ENCODE measurements at places on chromosomes 13 and 19.

DNA sequence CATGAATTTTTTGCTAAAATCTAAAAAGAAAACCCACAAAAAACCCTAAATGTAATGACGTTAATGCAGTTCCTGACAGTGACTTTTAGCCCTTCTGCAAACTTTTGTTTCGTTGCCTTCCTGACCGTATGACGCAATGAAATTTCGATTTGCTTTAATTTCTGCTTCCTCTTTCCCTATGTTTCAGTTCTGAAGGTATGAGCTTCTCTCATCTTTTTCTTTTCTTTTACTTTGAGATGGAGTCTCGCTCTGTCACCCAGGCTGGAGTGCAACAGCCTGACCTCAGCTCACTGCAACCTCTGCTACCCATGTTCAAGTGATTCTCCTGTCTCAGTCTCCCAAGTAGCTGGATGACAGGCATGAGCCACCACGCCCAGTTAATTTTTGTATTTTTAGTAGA, 6.1 kb upstream of the LILRA5 start:
- no peak for DNase-seq

DNA sequence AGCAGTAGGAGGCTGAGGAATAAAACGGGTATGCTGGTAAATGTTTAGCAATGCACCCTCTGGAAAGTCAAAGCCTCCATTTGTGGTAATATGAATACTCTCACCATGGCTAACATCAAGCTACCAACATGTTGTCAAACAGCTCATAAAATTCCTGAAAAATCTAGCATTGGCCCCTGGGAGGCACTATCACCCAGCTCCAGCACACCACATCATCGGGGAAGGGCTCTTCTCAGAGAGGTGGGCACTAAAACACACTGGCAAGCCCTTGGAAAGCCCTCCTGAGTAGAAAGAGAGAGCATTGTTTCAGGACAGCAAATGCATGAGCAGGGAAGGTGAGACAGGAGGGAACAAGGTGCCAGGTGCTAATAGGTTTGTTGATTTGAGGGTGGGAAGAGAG, 53.9 kb upstream of the FLT1 start:
- DNase-seq = no peak

GRCh38 chr13:72458701-72459100, 268.7 kb downstream of the MZT1 start:
- no peak for DNase-seq

- no peak for DNase-seq
Measured at GRCh38 chr19:42126574-42126973, 5.7 kb downstream of the POU2F2 start.

- no peak for DNase-seq
Measured at GRCh38 chr13:31965361-31966066, 66.1 kb upstream of the FRY start.
